ENCODE measurements at places on chromosomes 16 and 17.

GRCh38 chr17:21072745-21073197 is 30.0 kb upstream of the USP22 start:
- peak; percentile 81 for DNase-seq

GRCh38 chr16:89651584-89651983 is 5.9 kb downstream of the CHMP1A start:
- no peak for DNase-seq

GRCh38 chr16:31085873-31086628 is 2.7 kb downstream of the PRSS53 start:
- DNase-seq = peak; percentile 81

DNA sequence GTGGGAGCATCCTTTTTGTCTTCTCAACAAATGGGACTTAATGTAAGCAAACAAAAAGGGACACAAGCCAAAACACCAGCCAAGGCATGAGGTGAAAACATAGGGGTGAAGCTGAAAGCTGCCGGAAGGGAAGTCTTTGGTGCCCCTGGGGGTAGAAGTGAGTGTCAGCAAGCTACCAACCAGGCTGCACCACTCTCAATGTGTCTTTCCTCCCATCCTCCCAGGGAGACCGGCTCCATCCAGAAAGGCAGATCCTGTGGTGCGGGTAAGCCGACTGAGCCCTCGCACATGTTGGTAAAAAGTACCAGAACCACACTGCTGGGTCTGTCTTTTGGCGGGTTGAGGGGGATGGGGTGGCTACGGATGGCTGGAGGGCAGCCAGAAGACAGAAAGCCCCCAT is 52.0 kb upstream of the SREBF1 start:
- DNase-seq = no peak

DNA sequence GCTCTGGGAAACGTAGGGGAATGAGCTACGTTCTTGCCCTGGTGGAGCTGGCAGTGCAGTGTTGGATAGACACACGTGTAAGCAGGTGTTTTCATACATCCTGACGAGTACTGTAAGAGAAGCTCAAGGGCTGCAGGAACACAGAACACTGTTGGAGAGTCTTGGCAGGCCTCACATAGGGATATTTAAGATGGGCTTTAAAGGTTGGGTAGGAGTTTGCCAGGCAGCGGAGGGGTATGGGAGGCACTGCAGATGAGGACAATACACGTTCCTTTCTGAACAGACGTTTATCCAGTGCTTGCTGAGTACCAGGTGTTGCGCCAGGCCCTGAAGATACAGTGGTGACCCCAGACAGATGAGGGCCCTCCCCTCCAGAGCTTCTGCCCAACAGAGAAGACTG is 6.3 kb downstream of the KDM8 start:
- DNase-seq = no peak

- no peak for DNase-seq
Observed at GRCh38 chr17:7744416-7744815, 26.9 kb downstream of the DNAH2 start.

DNA sequence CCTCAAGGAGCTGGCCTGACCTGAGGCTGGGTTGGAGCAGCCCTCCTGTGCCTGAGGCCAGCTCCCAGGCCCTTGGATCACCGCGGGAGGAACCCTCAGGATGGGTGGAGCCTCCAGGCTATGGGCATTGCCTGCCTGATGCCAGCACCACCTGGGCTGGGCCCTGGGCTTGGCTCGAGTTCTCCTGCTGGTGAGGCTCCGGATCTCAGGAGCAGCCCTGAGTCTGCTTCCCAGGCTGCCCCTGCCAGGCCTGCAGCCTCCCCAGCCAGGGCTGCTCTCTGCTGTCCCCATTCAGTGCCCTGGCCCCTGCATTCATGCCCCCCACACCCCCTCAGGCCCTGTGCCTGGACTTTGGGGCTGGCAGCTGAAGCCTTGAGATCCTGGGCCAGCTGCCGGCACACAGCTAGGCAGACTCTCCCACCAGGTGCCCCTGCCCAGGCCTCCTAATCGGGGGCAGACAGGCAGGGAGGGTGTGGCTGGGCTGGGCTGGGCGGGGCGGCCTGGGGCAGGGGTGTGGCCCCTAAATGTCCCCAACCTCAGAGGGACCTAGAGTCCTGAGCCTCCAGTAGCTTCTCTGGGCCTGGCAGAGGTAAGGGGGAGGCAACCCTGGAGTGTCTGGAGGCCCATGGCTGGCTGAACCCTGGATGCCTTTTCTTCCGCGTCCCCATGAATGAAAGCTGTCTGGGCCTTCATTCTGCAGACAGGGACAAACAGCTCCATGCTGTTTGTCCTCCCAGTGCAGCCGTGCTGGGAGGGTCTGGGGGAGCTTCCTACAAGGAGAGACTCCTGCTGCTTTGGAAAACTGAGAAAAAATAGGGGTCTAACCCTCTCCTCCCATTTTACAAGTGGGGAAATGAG is 1.1 kb upstream of the PIGQ start:
- no peak for DNase-seq

GRCh38 chr16:13521356-13521755 is 398.6 kb upstream of the ERCC4 start:
- no peak for DNase-seq

- no peak for DNase-seq
Observed at GRCh38 chr16:918741-919657, 51.8 kb downstream of the LMF1 start.

Measured in right forelimb (tissue), 1 donor.